ENCODE measurements at places on chromosomes 12 and 14.

GRCh38 chr12:68611094-68611805 is 551 bp downstream of the RAP1B start:
- DNase-seq, result peak; percentile 36

- DNase-seq, result no peak
Observed at GRCh38 chr12:72271451-72272090, 599 bp upstream of the TRHDE start.

GRCh38 chr14:103395244-103395643 is 10.0 kb downstream of the MARK3 start:
- DNase-seq, result no peak

- DNase-seq, result peak; percentile 64
Observed at GRCh38 chr12:6825398-6826124, 2.6 kb upstream of the P3H3 start.

DNA sequence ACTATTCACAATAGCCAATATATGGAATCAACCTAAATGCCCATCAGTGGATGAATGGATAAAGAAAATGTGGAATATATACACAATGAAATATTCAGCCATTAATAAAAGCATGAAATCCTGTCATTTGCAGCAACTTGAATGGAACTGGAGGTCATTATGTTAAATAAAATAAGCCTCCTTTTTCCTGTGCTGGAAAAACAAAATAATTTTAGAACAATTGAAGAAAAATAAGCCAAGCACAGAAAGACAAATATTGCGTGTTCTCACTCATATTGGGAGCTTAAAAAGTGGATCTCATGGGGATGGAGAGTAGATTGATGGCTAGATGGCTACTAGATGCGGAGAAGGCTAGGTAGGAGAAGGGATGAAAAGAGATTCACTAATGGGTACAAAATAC is 6.3 kb upstream of the BTG1 start:
- DNase-seq, result no peak

DNA sequence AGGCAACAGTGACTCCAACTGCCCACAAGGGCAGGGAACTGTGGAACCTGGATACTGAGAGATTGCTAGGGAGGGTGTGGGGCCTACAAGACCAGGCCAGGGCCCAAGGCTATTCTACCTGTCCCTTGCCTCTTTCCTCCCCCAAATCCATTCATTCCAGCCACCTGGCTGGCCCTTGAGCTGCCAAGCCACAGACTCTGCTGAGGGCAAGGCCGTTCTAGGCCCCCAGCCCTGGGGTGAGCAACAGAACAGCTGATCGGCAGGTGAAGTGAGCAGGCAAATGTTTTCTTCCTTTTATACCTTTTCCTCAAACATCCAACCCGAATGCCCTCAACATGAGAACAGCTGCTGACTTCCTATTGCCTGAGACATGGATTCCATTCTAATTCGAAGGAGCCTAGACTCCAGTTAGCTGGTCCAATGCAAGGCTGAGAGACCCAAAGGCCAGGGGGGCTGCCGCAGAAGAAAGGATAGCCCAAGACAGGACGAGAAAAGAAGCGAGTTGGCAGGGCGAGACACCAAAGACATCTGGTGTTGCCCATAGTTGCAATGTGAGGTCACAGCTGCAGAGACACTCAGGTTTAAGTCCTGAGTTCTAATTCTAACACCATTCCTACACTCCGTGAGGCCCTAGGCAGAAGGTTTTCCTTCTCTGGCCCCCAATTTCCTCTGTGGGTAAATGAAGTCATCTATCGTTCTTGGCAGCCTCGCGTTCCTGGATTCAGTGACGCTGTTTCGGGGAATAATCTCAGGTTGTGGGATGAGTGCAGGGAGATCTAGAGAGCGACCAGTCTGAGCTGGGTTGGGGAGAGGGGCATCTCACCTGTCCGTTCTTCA is 1.7 kb downstream of the C1QL4 start:
- DNase-seq, result no peak

GRCh38 chr14:34013721-34014060 is 62.8 kb upstream of the EGLN3 start:
- DNase-seq, result peak; percentile 88

DNA sequence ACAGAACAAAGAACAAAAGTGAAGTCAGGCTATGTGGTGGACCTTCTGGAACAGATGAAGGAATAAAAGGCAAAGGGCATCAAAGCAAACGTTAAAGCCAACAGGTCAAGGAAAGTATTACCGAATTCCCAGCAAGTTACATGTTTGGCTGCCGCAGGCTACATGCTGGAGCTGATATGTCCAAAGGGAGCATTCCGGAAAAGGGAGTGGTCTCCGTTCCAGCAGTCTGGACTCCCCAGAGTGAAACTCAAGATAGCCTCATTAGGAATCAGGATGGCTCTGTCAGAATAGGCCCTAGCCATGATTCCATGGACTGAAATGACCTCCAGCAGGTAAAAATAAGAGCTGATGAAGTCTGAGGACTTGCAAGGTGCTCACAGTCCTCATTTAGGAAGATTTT is 379.8 kb upstream of the PRICKLE1 start:
- DNase-seq, result no peak

DNA sequence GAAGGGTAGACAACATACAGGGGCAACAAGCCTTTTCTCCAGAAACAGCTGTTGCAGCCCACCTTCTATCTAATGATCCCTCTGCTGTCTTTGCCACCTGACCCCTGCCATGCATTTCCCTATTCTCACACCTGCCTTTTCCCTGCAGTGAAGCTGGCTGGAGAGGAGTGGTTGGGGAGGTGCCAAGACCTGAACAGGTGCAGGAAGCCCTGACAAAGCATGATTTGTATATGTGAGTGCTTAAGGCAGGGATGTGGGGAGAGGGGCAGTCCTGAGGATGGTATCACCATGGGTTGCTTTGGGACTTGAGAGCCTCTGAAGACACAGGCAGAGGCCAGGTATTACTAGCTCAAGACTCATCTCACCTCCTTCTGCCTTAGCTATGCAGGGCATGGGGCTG is 2.9 kb upstream of the PFDN5 start:
- DNase-seq, result peak; percentile 91

GRCh38 chr14:103372552-103373304 is 12.5 kb upstream of the MARK3 start:
- DNase-seq, result no peak

DNA sequence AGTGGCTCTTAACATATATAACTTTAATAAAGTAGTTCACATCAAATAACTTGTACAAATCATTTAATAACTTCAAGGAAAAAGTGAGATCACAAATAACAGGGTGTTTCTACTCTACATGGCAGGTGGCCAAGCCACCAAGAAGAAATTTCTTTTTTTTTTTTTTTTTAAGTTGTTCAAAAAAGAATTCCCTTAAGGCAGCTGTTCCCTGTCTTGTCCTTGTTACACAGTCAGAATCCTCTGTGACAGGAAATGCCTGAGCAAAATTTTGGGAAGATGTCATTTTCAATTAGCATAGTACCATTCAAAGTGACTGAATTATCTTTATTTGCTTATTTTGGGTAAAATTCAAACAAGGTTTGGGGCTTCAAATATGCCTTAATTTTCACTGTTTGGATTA is 79.4 kb downstream of the LIN7A start:
- no peak for DNase-seq

DNA sequence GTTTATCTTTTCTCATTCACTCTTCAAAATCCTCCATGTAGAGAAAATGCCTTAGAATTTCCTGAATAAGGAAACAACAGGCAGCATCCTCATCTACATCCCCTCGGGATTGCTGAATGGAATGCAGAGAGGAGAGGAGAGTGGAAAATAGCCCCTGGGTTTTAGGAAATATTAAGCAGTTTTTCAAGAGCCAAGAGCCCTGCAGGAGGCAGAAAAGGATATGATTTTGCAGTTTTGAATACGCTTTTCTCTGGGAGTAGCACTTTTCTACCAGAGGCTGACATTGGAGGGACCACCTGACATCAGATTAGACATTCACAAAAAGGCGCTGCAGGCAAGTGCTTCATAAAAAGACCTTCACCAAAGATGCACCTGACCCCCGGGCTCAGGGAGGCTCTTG is 362.2 kb upstream of the SFSWAP start:
- DNase-seq, result no peak

GRCh38 chr14:67428501-67429031 is 16.6 kb upstream of the PLEK2 start:
- no peak for DNase-seq

DNA sequence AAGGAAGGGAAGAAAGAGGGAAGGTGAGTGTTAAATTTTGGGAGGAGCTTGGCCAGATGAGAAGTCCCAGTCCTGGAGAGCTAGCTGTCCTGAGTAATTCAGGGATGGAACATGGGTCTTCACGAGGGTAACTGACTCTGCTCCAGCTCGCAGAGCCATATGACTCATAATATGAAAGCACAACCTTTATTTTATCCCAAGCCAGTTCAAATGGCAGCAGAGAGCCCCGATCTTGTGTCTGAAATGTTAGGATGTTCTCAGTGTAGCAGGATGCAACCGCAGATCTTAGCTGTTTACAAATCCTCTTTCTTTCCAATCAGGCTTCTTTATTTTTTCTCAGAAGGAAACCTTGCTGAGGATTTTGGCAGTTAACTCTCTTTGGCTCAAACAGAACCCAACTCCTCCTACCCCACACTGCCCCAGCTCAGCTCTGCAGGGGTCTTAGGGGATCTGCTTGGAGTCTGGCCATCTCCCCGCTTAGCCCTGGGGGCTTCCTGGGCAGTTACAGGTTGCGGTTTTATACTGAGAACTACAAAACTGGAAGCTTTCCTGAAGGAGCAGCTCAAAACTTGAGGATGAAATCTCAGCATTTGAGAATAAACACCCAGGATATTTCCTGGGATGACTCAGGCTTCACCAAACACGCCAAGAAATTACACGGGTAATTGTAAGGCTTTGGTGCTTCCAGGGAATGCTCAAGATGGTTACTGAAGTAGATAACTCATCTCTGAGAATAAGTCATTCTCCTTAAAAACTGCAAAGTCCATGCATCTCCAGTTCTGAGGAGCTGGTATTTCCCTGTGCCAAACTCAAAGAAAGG is 92.5 kb downstream of the VCPKMT start:
- DNase-seq, result no peak

- DNase-seq, result no peak
Observed at GRCh38 chr14:28356819-28357218, 409.8 kb upstream of the FOXG1 start.

GRCh38 chr12:54882079-54882478 is 27.8 kb downstream of the MUCL1 start:
- no peak for DNase-seq

DNA sequence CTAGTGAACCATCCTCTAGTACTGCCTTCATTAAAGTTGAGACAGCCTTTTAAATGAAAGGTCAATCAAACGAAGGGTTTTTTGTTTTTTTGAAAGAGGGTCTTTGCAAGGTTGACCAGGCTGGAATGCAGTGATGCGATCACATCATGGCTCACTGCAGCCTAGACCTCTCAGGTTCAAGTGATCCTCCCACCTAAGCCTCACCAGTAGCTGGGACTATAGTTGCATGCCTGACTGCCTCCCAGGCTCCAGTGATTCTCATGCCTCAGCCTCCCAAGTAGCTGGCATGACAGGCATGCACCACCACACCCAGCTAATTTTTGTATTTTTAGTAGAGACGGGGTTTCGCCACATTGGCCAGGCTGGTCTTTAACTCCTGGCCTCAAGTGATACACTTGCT is 114.6 kb upstream of the SINHCAF start:
- no peak for DNase-seq

DNA sequence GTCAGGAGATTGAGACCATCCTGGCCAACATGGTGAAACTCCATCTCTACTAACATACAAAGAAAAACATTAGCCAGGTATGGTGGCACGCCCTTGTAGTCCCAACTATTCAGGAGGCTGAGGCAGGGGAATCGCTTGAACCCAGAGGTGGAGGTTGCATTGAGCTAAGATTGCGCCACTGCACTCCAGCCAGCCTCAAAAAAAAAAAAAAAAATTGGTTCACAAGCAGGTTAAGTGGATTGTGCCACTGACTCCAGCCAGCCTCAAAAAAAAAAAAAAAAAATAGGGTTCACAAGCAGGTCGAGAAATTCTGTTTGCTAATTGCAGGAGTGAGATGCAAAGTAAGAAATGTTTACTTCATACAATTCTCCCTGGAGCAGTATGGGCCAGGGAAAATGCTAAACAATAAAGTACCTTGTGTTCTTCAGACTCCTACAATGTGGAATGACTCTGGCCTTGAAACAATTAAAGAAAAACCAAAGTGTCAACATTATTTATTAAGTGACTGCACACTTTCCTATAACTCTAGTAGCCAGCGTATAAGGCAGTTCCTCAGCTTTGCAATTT is 6.1 kb downstream of the EDDM3B start:
- no peak for DNase-seq

- no peak for DNase-seq
Observed at GRCh38 chr12:11849757-11850504, 200.5 kb downstream of the ETV6 start.

GRCh38 chr12:47742253-47742825 is 16.3 kb downstream of the RAPGEF3 start:
- no peak for DNase-seq

DNA sequence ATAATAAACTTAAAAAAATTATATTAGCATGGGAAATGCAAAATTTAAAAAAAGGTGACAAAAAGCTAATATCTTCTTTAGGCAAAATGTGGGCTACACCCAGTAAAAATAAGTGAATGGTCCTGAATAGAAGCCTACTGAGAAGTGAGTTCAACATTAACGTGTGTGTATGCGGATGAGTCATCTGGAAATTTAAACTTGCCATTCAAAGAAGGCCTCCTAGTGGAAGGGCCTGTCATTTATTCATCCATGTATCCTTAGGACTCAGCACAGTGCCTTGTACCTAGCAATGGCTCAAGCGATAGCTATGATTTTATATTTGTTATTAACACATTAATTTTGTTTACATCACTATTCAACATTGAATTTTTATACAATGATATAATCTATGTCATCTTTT is 226.2 kb downstream of the NUBPL start:
- no peak for DNase-seq

DNA sequence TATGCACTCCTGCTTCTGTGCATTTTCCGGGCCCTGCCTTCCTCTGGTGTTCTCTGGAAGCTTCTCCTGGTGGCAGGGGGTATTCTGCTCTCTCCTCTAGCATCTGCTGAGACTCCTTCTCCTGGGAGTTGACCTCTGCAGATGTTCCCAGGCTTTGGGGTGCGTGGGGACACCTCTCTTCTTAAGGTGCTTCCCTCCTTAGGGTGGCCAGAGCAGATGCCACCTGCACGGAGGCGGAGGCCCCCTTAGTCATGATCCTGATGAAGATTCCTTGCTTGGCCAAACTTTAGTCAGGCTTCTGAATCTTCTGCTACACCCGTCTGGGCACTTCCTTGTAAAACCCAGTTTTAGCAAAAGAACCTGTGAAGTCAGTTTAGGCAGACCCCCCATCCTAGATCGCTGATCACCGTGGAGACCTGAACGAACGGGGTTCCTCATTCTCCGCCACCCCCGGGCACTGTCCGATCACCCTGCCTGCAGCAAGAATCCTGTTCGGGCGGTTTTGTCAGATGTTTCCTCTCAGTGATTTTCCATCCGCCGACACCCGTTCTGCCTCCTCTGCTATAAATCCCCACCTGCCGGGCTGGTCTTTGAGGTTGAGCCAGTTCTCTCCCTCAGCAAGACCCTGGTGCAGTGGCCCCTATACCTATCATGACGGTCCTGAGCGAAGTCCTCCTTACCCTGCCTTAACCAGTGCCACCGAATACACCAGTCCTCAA is 111.9 kb downstream of the CALM1 start:
- DNase-seq, result no peak

Measured in NCI-H2107 (cell line).